ENCODE measurements at places on chromosomes 2 and 18.

DNA sequence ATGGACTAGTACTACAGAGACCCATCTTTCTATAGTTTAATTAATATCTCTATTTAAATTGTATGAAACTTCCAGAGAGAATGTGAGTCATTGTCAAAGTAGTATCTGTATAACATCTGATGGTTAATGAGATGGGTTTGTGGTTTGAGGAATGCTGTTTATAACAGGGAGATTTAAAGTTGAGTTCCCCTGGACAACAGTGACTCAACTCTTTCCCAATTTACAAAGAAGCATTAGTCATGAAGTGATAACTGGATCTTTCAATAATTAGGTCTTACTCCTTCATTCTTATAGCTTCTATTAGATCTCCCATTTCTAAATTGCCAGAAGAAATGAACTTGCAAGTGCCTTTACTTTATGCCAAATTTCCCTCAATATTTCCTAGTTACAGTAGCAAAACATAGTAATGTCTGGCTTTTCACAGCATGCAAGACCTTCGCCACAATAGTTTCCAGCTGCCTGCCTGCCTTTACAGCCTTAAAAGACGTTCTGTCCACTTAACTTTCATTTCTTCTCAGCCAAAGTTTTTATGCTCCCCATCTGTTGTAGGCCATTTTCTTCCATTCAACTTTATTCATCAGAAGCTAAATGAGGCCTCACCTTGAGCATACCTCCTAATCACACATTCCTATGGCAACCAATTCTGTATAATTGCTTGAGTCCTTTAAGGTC is 47.7 kb upstream of the WDR75 start:
- peak; percentile 94 for DNase-seq

GRCh38 chr2:74212702-74213410 is 14.4 kb downstream of the MTHFD2 start:
- no peak for DNase-seq

DNA sequence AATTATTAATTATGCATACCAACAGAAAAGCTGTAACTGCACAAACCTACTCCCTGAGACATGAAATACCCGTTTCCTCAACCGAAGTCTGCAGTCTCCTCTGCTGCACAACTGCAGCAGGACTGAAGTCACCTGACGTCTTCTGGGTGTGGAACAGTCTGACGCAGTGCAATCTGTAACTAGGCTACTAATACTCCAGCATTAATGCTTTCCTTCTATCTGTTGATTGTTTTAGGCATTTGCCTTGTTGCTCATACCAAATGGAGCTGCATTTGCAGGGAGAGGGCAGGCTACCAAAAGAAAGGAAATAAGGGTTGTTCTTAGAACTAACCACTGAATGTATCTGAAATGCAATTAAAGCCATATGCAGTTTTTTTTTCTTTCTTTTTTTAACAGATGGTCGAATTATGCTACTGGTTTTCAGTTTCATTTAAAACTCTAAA is 40.1 kb downstream of the RTN4 start:
- peak; percentile 11 for DNase-seq

- DNase-seq: no peak
Measured at GRCh38 chr2:216837740-216838139, 22.1 kb downstream of the TNP1 start.

DNA sequence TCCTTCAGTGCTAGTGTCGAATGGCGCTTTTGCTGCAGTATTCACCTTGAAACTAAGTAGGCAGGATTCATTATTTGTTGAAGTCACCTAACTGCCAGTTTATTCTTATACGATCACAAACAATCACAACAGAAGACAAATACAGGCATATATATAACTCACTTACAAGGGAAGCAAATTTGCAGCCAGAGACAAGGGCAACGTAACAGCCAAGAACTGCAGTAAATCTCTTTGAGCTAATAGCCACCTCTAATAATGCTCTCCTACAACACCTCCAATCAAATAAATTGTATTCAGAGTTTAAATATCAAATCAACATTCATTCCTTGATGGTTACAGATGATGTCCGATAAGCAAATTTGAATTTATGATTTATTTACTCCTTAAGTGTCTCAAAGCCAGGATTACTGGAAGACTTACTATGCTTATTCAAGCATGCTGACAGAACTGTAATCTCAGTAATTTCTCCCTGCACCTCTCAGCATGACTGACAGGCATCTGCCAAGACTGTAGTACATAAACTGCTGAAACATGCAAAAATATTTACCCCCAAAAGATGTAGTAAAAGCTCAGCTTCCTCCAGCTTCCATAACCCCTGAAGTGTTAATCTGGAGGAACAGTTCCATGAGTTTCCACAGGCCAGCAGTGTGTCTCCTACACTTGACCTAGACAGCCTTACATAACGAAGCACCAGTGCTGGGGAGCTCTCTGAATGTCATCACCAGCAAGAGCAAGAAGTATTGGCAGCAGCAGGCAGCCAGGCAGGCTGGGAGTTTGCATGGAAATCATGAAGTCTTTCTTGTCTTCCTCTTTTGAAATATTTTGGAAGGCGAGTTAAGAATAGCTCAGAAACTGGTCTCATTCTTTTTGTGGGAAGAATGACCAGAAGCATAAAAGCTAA is 20.9 kb upstream of the SCN1A start:
- DNase-seq: no peak

DNA sequence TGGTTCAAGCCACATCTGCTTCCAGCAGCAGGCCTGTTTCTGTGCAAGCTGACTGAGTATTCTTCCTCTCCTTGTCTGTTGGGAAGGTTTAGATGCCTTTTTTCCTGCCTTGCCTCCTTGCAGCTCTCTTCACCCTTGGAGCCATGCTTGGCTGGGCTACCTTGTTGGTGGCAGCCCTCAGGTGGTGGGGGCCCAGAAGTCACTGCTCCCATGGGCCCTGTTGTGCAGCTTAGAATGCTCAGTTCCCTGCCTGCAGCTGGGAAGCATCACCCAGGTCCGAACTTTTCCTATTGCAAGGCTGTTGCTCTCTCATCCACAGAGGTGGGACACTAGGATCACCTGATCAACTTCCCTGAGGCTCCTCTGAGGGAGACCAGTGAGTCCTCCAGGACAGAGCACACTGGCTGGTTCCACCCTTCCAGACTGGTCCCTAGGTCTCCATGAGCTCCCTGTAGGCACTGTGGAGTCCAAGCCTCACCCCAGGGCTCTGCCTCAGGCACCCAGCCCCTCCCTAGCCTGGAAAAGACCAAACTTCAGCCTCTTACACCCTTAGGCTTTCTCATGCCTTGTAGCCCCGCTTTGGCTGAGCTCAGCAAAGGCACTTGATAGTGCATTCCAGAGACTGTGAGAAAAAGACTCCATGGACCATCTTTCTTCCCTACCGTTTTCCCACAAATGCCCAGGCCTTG is 219.3 kb upstream of the SH3BP4 start:
- no peak for DNase-seq

- DNase-seq: peak; percentile 14
Measured at GRCh38 chr2:37389989-37390765, 45.7 kb downstream of the QPCT start.

GRCh38 chr2:10412380-10412779 is 35.7 kb downstream of the ODC1 start:
- DNase-seq: no peak

- DNase-seq: no peak
Measured at GRCh38 chr2:133579274-133579673, 11.0 kb upstream of the NCKAP5 start.

- DNase-seq: no peak
Measured at GRCh38 chr2:176461098-176461808, 192.0 kb downstream of the MTX2 start.

- DNase-seq: no peak
Measured at GRCh38 chr2:185221-185620, 78.6 kb downstream of the SH3YL1 start.

- DNase-seq: no peak
Measured at GRCh38 chr2:39779341-39779851, 338 bp upstream of the THUMPD2 start.

DNA sequence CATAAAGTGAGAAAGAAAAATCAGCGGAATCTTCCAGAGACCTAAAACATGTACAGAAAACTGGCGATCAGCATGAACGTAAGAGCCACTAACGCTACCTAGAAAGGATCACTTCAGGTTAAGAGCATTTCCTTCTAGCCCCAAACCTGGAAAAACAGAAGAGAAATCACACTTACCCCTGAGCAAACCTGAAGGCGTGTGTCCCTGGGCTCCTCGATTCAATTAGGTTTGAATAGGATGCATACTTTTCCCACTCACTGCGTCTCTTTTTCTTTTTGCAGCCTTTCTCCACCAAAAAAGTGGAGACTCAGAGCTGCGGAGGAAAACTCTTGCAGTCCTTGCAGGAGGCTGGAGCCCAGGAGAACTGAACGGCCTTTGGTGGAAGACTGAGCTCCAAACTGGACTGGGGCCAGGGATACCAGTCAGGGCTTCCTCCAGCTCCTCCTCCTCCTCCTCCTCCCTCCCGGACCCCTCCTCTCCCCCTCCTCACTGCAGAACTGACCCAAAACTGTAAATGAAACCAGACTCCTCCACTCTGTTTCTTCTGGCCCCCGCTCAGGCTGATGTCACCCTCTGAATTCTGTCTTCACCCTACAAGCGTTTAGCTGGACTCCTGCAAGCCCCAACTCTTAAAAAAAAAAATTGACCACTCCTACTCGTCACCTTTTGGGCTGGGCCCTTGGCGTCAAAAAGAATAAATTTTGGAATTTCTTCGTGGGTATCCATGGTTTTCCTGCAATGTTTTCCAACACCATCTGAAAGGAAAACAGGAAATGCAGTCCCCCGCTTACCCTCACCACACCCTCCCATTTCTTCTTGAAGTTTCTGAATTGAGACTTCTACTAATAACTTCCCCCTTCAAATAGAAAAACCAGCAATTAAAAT is at the start of gene COL6A3:
TSS of gene COL6A3 (minus strand) at position 388 of the 885 bp plus-strand sequence. CDS start 17,347 bp downstream, outside the sequence.
- peak; percentile 95 for DNase-seq

DNA sequence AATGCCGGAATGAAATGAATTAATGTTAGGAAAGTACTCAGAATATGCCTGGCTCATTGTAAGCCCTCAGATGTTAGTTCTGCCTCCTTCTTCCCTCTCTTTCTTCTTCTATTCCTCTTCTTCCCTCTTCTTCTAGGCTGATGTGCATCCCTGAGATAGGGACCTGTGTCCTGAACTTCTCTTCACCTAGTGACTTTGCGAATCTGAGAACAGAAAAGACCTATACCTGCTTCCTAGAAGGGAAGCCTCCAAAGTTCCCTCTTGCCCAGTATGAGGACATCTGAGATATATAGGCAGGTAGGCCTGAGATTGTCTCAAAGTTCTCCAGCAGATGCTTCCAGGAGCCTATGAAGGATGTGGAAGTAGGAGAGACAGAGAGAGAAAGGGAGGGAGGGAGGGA is 8.1 kb upstream of the CYP27A1 start:
- no peak for DNase-seq
